ENCODE measurements at places on chromosomes 5 and 9.

GRCh38 chr5:113572716-113573115 lies 59.2 kb downstream of the YTHDC2 start:
- DNase-seq, result no peak

DNA sequence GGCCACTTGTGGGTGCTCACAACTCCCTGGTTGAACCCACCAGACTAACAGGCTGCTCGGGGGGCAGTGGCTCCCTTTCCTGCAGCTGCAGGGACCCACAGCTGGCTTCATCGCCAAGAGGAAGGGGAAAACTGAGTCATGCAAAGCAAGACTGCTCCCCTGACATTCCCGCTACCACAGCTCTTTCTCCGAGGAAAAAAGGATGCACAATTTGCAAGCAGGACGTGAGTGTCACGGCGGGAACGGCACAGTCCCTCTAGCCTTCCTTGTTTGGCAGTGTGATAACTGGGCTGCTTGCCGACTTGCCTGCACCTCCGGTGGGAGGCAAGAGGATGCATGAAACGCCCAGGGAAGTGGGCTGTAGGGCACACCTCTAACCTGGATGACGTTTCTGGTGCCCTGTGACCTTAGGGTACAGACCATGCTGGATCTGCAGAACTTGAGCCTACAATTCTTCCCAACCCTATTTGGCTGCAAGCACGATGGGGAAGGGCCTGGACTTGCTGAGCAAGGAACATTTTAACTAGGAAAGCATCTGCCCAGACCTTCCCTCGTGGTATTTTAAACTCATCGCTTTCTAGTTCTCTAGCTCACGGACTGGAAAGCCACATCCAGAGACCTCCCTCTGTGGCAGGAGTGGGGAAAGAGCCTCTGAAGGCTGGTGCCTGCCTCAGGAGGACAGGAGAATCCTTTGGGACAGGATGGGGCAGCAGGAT lies 7.8 kb downstream of the SH3PXD2B start:
- no peak for DNase-seq

GRCh38 chr5:67581203-67581602 lies 384.6 kb upstream of the CD180 start:
- DNase-seq, result no peak

DNA sequence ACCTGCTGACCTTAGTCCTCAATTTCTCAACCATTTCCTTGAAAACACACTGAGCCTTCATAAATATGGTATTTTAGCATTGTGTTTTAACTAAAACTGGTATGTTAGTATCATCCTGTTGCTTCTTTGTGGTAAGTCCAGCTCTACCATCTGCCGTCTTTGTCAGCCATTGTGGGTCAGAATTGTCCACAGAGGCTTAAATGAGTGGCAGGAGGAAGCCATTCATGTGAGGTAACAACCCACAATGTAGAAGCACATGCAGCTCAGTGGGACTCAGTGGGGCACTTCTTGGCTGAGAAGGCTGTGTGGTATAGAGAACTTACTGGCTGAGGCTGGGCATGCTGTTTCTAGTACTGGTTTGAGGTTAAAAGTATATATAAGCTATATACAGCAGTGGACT lies 149.2 kb upstream of the NR3C1 start:
- DNase-seq, result no peak

DNA sequence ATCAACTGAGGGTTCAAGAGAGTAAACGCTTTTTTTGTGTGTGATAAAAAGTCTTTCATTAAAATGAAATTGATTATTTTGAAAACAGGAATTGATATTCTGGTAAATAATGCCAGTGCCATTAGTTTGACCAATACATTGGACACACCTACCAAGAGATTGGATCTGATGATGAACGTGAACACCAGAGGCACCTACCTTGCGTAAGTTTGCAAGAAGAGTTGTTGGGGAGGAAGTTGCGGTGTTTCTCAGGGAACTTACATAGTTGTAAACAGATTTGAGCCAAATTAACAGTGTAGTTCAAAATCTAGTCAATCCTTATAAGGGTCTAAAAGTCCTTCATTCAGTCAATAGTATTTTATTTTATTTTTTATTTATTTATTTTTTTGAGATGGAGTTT lies 28.9 kb downstream of the HSDL2 start:
- DNase-seq, result no peak

- no peak for DNase-seq
These were observed 92.6 kb downstream of the RASEF start for GRCh38 chr9:82970359-82970758.

DNA sequence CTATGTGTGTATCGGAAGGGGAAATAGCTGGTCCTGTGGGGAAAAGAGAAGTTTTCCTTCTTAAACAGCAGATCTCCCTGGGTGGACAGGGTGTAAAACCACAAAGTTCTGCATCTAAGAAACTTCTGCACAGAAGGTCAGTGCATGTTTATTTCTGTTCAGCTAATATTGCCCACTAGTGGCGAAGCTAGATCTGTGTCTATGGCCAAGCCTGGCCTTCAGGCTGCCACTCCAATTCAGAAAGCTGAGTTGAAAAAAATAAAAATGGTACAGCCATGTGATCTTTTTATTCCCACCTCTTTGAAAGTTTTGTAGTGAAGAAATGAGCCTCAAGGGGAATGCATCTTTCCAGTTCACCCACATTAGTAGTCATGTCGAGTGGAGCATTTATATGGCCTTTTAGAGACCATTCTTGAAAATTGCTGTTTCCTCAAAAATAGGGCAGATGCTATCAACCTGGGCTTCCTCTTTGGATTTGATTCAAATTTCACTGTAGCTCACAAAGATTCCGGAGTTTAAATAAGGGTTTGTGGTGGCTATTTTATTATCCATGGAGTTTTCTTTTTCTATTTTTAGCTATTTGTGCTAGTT lies 488.0 kb downstream of the PRELID2 start:
- DNase-seq, result no peak

DNA sequence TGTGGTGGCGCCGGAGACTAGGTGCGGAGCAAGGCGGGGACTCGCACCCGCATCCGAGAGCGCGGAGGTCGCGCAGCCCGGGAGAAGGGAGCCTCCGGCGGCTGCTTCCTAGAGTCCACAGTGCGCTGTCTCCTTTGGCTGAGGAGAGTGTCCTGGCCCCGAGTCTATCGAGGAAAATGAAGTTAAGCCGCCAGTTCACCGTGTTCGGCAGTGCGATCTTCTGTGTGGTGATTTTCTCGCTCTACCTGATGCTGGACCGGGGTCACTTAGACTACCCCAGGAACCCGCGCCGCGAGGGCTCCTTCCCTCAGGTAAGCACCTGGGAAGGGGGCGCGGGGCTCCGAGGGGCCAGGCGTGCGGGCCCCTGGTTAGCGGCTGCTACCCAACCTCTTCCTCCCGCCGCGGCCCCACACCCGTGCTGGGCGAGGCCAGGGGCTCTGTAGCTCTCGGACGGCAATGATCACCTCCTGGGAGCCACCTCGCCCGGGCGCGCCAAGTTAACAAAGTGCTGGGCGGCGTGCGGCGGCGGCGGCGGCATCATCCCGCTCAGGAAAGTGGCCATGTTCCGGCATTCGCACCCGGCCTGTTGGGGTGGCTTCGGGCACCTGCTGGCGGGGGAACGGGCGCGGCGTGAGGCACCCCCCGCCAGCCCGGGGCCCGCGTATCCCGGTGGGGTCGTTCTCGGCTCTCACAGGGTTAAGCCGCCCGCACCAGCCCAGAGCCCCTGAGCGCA lies 681 bp downstream of the MAN2A1 start:
- DNase-seq, result peak; percentile 18

GRCh38 chr9:126676685-126677143 lies 63.0 kb downstream of the LMX1B start:
- no peak for DNase-seq

DNA sequence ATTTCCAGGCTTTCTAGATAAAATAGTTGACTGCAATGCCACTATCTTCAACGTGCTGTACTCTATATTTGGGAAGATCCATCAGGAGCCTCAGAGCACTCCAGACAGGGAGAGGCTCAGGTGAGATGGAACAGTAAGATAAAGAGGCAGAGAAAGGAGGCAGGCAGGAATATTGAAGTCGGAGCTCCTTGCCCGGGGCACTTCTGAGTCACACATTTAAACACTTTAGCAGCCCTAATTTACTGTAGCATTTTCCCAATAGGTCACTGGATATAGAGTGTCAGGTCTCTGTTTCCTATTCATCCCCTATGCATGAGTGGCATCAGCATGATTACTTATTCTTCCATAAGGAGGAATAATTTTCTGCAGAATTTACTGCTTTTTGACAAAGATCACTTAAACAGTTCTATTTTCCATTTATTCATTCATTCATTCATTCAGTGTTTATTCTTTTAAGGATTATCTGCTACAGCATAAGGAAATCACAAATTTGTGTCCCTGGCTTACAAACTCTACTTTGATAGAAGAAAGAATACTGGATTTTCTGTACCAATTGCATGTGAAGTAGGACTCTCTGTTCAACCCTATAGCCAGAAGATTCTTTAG lies 170.7 kb downstream of the MAPKAP1 start:
- DNase-seq, result no peak

DNA sequence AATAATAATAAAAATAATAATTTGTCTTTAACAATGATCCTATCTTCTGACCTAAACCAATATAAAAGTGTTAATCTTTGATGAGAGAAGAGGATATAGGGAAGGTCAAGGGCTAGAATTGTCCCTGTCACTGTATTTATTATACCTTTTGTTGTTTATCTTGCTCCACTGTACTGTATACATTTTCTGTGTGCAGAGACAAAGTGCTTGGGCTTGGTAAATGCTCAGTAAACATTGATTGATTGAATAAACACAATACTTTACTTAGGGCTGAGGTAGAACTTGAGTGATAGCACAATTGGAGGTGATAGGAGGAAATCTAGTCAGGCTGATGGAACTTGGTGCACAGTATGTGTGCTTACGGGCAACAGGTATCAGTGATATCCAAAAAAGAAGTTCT lies 161.2 kb downstream of the ARRDC3 start:
- DNase-seq, result no peak

DNA sequence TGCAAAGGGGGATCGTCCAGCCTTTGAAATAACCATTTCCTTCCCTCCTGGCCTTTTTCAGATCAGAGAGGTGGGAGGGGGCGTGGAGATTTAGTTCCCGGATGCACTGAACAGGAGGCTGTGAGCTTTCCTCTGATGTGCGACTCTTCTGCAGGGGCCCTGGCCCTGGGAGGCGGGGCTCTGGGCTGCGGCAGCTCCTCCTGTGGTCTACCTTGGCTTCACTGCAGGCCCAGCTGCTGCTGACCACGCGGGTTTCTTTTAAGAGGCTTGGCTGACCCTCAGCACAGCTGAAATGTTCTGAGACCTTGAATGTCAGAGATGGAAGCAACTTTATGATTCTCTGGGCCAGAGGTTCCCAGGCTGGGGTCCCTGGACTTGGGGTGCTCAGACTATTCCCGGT lies 27.0 kb upstream of the COL15A1 start:
- DNase-seq, result no peak

- DNase-seq, result no peak
These were observed 4.3 kb downstream of the CD74 start for GRCh38 chr5:150408231-150408943.
